Esophagus muscularis mucosa (tissue), 4 donors: ENCODE measurements at places on chromosomes 1 and 21. TPM values are rescaled to one million over a fixed set of nuclear protein-coding genes. Genes with fewer than 3 reads are reported as not detected.

The KIF26B gene
- total RNA-seq: 3.7 TPM

The FABP3 gene
- 14.6 TPM for total RNA-seq

The CXADR gene
- 0.33 TPM for total RNA-seq

The MROH7 gene
- 16.4 TPM for total RNA-seq

The TMEM79 gene
- total RNA-seq: 1.7 TPM

The KIF21B gene
- total RNA-seq: 2.5 TPM
